ENCODE measurements at places on chromosomes 12 and 14.

DNA sequence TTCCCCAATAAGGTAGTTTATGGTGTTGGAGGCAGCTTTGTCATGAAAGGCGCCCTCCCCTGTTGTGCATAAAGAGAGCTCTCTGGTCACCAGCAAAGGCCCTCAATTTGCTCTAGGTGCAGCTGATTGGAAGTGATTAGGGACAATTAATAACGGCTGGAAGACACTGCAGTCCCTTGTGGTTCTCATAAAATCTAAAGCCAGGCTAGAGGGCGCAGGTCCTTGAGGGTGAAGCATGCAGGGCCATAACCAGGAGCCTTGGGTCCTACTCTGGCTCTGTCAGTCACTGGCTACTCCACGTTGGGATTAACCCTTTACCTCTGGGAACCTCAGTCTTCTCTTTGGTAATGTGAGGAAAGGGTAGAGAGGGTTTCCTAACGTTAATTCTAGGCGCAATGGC lies 1.9 kb downstream of the DAAM1 start:
- no peak for DNase-seq

DNA sequence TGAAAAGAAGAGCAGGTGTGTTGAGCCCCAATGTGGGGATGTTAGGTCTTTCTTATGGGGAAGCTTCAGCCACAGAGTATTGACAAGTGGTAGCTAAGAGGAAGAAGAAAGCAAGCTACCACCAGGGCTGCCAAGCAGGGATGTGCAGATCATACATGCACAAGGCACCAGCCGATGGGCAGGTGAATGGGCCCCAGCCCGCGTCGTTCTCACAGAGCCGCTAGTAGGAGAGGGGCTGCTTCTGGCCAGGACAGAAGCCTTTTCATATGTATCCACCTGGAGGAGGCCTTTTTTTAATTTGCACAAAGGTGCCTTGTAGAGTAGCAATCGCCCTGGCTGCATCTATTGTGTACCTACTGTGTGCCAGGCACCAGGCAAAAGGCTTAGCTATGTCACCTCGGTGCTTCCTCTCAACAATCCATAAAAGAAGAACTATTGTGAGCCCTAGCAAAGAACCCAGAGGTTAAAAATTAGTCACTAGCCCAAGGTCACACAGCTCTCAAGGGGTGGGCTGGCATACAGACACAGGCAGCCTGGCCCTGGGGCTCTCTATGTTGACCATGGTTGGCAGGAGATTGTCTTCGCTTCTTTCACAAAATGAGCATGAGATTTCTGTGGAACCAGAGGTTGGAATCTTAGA lies 8.2 kb downstream of the NUAK1 start:
- DNase-seq, result no peak

- no peak for DNase-seq
Measured at GRCh38 chr14:80973931-80974641, 18.7 kb downstream of the TSHR start.

DNA sequence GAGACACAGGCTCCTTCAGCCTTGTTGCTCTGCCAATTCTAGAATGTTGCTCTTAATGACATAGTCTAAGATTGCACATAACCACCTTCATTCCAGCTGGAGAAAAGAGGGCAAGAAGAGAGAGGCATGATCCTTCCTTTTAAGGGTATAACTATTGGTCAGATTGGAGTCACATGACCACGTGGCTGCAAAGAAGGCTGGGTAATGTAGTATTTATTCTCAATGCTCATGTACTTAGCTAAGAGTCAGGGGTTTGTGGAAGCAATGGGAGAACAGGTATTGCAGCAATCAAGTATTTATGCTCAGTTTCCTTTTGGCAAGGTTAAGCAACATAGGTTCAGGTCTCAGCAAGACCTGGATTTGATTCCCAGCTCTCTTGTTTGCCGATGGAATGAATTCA lies 298.8 kb upstream of the TBX3 start:
- no peak for DNase-seq

DNA sequence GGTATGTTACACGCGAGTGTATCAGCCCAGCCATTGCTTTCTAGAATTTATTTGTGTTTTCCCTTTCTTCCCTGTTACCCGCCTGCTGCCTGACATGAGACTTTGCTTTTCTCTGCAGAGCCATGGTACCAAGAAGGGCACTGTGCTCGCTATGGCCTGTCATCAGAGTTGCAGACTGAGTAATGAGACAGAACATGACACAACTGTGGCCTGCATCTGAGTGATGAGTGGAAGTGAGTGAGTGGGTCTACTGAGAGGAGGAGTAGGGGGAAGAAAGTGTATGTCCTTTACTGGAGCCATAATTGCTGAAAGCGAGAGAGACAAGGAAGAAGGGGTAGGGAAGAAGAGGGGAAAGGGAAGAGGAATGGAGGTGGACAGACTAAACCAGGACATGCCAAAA lies 2.9 kb downstream of the RILPL1 start:
- peak; percentile 21 for DNase-seq

DNA sequence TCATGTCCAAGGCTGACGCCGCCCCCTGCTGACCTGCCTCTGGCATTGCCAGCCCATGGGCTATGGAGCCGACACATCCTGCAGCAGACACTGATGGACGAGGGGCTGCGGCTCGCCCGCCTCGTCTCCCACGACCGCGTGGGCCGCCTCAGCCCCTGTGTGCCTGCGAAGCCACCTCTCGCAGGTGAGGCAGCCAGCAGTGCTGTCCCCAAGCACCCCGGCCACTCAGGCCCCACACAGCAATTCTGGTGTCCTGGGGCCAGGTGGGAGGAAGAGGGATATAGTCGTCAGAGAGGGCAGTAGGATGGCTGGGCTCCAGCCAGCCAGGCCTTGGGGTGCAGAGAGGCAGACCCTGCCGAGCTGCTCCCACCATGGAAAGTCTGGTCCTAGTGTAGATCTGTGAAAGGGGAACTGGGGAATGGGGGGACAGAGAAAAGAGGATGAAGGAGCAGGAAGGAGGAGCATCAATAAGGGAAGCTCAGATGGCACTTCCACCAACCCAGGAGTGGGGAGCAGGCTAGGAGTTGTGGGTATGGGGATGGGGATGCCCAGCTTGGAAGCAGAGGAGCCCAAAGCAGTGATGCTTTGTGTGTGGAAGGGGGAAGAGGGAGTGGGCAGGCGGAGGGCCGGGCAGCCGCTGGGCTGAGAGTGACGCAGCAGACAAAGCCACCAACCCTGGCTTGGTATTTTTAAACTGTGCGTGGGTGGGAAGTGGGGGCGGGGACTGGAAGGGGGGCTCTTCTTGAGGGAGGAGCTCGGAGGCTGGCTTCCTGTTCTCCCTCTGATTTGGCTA lies 4.7 kb downstream of the NAB2 start:
- DNase-seq, result peak; percentile 64

DNA sequence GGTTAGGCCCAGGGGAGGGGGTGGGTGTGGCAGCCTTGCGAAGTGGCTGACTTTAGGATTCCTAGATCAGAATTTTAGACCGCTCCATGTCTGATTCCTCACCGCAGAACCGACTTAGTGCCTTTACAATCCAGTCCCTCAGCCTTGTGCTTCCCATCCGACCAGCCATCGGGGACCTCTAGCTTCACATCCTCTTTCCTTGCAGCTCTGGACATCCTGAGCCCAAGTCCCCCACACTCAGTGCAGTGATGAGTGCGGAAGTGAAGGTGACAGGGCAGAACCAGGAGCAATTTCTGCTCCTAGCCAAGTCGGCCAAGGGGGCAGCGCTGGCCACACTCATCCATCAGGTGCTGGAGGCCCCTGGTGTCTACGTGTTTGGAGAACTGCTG lies 557 bp downstream of the COPS7A start:
- DNase-seq, result peak; percentile 26

GRCh38 chr12:114192013-114192412 lies 213.9 kb downstream of the TBX5 start:
- DNase-seq, result no peak

GRCh38 chr12:12229556-12230092 lies 37.2 kb downstream of the LRP6 start:
- no peak for DNase-seq

DNA sequence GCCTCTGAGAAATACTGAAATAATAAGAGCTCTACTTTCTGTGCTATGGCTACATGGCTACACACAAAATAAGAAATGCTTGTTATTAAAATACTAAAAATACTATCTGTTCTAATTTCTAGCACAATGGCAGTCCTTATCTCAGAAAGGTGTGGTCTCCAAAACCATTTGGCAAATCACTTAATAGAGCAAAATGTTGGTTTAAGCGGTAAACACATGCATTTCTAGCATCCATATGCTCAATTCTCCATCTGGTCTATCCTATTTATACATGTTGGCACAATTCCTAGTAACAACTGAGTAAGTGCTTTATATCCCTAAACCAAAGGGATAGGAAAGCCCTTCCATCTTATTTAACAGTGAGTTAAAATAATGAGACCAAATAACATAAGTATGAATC lies 107.0 kb downstream of the PAPLN start:
- no peak for DNase-seq

GRCh38 chr14:70886421-70887206 lies 20.6 kb upstream of the PCNX1 start:
- peak; percentile 66 for DNase-seq

DNA sequence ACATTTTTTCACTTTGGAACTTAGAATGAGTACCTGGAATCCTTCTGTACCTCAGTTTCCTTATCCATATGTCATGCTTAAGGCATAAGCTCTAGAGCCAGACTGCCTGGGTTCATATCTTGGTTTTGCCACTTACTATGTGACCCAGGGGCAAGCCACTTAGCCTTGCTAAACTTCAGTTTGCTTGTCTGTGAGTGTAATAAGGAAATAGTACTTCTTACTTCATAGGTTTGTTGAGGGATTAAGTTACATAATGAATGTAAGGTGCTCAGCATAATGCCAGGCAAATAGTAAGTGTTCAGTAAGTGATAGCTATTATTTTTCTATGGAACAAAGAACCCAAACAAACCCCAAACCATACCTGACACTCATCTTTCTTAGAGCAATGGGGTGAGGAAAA lies 225.1 kb downstream of the BCAT1 start:
- no peak for DNase-seq
